ENCODE measurements at places on chromosomes 12 and 14.

DNA sequence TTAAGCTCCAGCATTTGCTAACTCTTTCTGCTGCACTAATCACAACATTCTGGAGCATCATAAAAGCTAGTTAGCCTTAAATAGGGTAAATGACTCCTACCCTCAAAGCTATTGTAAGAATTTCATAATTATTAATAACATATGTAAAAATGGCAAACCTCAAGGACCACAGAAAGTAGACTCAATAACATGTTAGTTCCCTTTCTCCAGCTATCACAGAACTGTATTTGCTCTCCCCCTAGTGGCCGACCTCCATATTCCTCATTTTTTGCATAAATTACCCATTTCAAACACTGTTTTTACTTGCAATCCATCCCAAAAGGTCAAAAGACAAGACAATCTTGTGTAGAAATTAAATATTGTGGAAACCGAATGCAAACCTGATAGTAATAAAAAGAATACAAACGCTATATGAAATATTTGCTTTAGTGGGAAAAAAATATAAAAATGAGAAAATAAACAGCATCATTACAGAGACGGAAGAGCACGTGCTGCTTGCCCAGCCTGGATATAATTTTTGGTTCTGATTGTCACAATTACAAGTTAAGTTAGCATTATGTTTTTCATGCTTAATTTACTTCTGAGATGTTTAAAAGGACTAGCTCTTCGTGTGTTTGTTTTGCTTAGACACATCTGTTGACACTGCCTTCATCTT lies 97.9 kb downstream of the RERGL start:
- no peak for DNase-seq

- no peak for DNase-seq
Measured at GRCh38 chr14:28746247-28746646, 20.3 kb upstream of the FOXG1 start.

DNA sequence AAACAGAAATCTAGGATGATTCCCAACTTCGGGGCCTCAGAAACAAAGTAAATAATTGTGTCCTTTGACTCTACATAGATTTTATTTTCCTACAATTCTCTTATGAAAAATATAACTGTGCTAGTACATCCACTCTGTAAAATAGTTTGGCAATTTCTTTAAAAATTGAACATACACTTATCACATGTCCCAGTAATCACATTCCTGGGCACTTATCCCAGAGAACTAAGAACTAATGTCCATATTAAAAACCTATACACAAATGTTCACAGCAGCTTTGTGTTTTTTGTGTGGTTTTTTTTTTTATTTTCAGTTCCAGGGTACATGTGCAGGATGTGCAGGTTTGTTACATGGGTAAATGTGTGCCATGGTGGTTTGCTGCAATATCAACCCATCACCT lies 99.0 kb downstream of the KCNH5 start:
- DNase-seq = no peak

DNA sequence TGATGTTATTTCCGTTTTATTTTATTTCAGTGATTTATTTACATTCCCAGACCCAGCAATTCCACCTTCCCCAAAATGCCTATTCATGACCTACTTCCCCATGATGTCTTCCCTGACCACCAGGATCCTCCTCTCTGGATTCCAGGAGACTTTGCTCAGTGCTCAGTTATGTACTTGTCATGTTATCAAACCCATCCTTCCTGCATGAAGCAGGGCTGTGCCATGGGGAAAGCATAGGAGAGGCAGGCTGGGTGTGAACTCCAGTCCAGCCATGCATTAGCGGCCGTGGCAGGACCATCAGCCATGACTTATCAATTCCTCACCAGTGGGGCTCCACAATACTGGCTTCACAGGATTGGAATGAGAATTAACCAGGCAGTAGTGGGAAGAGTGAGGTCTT lies 57.8 kb downstream of the B4GALNT3 start:
- DNase-seq = no peak

- DNase-seq = no peak
Measured at GRCh38 chr14:53444677-53445312, 291.7 kb upstream of the DDHD1 start.

GRCh38 chr14:54173802-54174201 lies 217.2 kb upstream of the BMP4 start:
- no peak for DNase-seq

DNA sequence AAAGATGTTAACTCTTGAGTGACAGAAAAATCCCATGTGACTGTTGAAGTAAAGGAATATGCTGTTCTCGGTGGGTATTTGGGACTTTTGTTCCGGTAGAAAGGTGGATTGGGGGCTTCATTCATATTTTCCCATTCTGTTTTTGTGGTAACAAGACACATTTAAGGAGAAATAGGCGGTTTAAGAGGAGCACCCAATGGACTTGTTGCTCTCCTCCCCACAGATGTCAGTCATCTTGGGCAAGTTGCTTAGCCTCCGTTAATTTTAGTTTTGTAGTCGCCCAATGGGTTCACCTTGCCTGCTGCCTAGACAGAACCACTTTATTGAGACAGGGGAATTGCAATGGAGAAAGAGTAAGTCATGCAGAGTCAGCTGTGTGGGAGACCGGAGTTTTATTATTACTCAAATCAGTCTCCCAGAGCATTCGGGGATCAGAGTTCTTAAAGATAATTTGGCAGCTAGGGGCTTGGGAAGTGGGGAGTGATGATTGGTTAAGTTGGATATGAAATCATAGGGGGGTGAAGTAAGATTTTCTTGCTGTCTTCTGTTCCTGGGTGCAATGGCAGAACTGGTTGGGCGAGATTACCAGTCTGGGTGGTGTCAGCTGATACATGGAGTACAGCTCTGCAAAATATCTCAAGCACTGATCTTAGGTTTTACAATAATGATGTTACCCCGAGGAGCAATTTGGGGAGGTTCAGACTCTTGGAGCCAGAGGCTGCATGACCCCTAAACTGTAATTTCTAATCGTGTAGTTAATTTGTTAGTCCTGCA lies 50.3 kb downstream of the SLC38A1 start:
- no peak for DNase-seq

DNA sequence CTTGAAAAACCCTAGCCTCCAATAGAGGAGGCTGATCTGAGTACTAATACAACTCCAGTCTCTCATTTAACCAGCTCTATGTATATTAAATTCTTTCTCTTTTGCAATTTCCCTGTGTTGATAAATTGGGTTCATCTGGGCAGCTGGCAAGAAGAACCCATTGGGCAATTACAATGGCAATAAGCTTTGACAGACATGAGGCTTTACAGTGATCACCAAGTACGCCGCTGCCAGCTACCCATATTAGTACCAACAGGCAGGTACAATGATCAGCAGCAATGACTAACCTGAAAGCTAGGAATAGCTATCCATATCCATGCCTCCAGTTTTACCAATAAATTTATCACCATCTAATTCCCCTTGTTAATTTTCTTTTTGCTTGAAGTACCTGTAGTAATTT lies 54.5 kb downstream of the OSBPL8 start:
- DNase-seq = no peak

- no peak for DNase-seq
Measured at GRCh38 chr12:88371416-88372183, 208.7 kb downstream of the KITLG start.

DNA sequence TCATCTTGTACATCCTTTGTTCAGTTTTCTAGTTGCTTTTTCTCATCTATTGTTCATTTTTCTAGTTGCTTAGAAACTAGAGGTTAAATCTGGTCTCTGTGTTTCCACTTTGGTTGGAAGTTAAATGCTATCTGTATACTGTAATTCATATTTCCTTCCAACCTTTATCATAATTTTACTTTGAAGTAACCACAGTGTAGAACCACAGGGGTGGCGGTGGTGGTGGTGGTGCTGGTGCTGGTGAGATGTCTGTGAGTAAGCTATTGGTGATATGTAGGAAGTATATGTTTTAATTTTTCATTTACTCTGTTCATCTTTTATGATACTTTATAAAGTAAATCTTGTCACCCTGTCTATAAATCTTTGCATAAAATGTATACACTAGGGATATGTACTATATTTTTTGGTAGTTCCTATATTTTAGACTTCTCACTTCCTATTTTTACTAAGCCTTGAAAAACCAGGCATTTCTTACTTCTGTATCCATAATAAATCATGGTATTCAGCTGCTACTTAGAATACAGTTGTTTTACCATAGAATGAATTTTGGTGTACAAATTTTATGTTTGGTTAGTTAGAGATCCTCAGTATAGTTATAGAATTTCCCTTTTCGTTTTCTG lies 31.9 kb downstream of the CCDC91 start:
- DNase-seq = no peak

GRCh38 chr14:78240567-78240966 lies 70.4 kb downstream of the NRXN3 start:
- no peak for DNase-seq

DNA sequence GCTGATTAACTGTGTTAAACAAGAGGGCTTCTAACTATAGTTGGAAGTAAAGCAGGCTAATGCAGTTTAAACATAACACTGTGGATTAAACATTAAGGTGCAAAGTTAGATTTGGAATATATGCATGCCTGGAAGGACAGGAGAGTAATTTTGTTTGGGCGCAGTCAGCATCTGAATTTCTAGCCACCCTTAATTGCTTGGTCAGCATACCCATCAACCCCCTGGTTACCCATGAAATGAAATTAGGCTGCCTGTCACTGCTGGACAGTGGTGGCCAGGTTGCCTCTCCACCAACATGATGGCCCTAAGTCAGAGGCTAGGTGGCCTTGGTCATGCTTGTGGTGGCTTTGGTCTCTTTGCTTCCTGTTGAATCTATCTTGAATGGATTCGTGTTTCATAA lies 30.0 kb upstream of the PTPRB start:
- no peak for DNase-seq

GRCh38 chr12:43147878-43148277 lies 404.1 kb downstream of the ADAMTS20 start:
- no peak for DNase-seq

GRCh38 chr14:94321421-94322271 lies 1.5 kb downstream of the SERPINA6 start:
- no peak for DNase-seq

- no peak for DNase-seq
Measured at GRCh38 chr14:86954623-86955022, 1038.4 kb downstream of the GALC start.

- no peak for DNase-seq
Measured at GRCh38 chr12:113359133-113359938, 949 bp downstream of the PLBD2 start.

DNA sequence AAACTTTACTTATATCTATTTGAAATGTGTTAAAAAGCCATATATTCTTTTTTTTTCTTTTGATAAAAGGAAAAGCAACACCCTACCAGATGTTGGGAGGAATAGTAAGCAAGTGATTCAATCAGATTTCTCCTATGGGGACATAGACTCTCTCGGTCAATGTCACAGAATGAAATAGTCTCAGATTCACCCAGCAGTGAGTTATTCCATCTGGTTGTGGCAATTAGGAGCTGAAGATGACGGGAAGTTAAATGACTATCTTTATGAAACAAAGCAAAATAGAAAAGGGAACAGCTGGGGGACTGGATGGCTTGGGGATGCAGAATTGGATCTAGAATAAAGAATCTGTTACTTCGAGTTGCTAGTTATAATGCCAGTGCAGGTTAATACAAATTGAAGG lies 857.0 kb downstream of the NRXN3 start:
- DNase-seq = no peak

DNA sequence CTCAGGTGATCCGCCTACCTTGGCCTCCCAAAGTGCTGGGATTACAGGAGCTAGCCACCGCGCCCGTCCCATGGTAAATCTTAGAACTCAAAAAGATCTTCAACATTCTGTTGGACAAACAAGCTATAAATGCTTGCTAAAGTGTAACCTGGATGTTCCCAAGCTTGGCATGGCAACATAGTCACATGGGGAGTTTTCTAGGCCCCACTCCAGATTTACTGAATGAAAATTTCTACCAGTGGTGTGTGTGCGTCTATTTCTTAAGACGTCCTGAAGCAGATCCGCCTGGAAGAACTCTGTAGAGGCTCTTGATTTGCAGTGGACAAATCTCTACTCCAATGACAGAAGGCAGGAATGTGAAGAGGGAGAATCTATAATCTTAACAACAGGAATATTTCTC lies 59.9 kb downstream of the ZFYVE21 start:
- DNase-seq = no peak

- DNase-seq = no peak
Measured at GRCh38 chr12:105425254-105426174, 95.0 kb downstream of the C12orf75 start.

DNA sequence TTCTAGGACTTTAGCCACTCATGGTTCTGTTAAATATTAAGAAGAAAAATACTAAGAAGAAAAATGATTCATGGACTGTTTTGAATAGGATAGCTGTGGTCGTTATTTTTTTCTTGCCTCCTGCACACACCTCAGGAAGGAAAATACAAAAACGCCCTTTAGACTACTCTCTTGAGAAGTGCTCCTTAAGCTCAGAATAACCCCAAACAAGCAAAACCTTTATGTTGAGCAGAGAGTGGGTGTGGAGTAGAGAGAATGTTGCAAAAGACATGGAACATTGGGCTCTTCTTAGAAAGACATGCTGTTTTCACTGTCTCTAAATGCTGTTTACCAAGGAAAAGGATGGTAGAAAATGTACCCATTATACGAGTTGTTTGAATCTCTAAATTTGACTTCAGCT lies 140.3 kb downstream of the LMNTD1 start:
- DNase-seq = no peak

DNA sequence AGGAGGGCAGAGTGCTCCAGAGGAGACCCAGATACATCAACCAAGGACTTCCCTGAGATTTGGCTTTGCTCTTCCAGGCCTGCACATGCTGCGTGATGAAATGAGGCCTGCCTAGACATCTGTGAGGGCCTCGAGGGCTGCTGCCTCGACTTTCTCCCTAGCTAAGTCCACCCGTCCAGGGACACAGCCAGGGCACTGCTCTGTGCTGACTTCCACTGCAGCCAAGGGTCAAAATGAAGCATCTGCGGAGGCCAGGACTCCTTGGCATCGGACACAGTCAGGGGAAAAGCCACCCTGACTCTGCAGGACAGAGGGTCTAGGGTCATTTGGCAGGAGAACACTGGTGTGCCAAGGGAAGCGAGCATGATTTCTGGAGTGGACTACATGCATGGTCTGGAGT lies 10.7 kb downstream of the SLC25A47 start:
- DNase-seq = no peak

DNA sequence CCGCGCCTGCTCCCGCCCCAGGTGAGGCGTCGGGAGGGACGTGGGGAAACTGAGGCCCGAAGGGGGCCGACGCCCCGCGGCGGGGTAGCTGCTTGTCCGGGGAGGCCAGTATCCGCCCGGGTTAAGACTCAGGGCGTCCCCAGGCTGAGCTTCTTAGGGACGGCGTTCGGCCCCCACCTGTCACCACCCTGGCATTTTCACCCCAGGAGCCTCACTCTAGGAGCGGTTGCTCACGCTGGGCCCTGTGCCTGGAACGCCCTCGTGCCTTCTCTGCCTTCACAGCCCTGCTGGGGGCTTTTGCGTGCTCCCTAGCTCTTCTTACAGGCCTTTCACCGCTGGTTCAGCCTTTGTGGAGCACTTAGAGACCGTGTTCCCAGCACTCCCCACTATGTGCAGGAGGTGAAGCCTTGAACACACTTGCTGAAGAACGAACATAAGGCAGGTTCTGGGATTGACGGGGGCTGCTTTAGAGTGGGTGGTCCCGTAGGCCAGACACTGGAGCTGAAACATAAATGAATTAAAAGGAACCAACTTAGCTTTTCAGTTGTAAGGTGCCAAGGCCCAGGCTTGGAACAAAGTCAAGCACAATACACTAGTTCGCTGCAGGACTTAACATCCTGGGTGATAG lies 601 bp downstream of the ZNF839 start:
- no peak for DNase-seq

Data from cortex of kidney (tissue), 1 donor.